ENCODE measurements at places on chromosomes 6 and 20.
A peak's percentile ranks its signal among the peaks of the same experiment; 100 is the strongest.

- no peak for DNase-seq
Measured at GRCh38 chr6:37698264-37699137, 818 bp upstream of the MDGA1 start.

DNA sequence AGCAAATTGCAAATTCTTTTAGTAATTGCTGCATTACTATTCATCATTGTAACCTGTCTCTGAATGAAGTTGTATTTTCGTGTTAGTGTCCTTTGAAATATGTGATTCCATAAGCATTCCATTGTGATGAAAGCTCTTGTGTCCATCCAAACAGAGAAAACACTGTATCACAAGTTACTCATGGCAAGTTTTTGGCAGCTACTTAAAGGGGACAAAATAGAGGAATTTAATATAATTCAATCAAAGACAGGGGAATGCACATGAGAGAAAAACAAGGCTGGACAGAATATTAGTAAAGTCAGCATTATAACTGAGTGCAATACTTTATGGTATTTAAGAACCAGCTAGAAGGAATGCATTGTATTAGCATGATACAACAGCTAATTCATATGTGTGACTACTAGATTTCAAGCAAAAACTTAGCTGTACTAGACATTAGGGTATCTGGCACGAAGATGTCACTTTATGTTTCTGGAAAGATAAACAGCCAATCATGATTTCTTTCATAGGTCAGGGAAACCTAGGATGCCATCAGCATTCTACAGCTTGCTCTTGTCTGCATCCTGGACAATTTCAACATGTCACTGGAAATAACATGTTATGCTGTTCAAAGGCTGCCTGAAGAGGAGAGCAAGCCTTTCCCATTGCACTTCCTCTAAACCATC lies 270.6 kb upstream of the MARCKS start:
- no peak for DNase-seq

DNA sequence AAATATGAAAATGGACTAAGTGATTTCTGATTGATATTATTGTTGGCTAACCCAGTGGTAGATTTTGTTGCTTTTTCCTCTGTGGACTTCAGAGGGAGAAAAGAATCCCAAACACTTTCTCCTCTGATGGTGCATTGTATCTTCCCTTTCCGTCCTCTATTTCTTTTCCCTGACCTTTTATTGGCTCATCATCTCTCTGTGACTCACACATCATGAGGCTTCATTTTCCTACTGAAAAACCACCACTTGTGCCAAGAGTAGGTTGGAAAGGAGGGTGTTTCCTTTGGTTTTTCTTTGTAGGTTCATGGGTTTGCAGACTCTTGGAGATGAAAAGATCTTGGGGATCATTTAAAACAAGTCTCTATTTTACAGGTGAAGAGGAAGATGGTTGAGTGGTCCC lies 311.7 kb upstream of the JAG1 start:
- no peak for DNase-seq

DNA sequence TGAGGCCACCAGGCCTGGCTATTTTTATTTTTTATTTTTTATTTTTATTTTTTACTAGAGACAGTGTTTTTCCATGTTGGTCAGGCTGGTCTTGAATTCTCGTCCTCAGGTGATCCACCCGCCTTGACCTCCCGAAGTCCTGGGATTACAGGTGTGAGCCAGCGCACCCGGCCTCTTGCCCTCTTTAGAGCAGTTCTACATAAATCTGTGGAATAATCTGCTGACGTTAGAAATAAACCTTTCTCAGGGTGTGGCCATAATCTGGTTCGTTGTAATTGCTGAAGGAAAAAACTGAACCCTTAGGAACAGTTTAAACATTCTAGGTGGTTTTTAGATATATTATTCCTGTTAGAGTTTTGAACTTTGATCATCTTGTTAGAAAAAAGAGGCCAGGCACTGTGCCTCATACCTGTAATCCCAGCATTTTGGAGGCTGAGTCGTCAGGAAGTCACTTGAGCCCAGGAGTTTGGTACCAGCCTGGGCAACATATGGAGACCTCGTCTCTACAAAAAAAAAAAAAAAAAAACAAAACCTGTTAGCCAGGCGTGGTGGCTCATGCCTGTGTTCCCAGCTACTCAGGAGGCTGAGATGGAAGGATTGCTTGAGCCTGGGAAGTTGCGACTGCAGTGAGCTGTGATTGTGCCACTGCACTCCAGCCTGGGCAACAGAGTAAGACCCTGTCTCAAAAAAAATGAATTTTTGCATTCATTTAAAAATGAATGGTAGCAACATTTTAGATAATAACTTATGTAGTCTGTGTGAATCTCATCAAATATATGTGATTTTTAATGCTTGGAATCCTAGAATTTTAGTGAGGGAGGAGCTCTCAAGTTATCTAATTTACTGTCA lies 24.2 kb downstream of the ASXL1 start:
- DNase-seq = no peak

- DNase-seq = no peak
Measured at GRCh38 chr20:52190437-52191131, 995 bp downstream of the ZFP64 start.

GRCh38 chr20:35978041-35978513 lies 9.7 kb downstream of the CNBD2 start:
- no peak for DNase-seq

GRCh38 chr6:146361128-146361924 lies 182.3 kb upstream of the RAB32 start:
- DNase-seq = peak; percentile 41

DNA sequence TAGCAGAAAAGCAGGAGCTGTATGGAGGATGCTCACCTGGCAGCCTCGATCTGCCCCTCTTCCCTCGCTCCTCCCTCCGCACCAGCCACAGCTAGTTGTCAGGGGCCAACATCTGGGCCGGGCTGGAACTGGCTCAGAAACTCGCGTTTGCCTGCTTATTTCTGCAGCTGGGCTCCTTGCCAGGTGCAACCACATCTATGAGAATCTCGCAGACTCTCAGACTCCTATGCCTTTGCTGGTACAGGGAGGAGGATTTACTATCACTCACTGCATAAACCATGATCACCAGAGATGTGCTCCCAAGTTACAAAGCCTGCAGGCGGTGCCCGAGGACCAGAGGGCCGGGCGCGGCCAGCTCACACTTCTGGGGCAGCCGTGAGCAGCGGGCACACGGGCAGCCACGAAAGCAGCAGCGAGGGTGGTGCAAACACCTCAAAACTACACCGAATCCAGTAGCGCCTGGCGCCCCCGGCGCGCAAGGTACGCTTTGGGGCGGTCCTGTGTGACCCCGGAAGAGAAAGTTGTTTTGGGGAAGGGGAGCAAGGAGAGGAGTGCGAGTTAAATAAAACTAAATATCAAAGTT lies 577 bp upstream of the LRRC1 start:
- peak; percentile 55 for DNase-seq

DNA sequence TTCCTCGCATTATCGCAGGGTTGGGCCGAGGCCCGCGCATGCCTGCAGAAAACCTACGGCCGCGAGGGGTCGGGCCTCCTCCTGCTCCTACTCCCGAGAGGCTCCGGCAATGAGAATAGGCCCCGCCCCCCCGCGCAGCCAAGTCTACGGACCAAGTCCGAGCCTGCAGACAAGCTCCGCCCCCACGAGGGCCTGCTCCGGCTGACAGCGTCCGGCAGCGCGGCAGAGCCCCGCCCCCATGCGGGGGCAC lies 3.1 kb upstream of the GPSM3 start:
- peak; percentile 99 for DNase-seq

DNA sequence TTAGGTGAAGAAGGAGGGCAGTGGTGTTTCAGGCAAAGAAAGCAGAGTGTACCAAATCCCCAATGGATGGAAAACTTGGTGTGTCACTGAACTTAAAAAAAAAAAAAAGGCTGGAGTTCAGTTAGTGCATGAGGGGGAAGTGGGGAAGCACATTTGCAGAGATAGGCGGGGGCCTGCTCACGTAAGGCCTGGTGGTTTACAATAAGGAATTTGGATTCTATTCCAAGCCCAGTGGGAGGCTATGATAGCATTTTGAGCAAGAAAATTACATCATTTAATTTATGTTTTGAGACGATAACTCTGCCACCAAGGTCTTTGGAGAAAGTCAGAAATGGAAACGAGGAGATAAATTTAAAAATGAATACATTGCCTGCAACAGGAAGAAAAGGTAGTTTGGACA lies 225.5 kb downstream of the EYA4 start:
- no peak for DNase-seq

DNA sequence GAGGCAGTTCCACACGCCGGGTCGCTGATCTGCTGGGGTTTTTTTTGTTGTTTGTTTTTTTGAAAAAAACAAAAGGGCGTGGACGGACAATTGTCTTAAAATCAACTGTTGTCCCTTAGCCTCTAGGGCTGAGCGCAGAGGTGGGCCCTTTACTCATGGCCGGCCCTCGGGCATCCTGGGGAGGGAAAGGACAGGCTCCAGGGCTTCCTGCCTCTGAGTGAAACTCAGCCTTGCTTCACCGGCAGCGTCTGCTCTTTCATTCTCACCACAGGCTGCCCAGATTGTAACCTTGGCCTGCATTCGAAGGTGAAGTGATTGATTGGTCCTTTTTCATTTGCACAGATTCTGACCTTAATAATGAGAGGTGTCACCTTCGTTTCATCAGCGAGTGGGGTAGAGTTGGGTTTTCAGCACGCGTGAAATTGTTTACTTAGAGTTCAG lies 797 bp downstream of the SMIM13 start:
- DNase-seq = no peak

DNA sequence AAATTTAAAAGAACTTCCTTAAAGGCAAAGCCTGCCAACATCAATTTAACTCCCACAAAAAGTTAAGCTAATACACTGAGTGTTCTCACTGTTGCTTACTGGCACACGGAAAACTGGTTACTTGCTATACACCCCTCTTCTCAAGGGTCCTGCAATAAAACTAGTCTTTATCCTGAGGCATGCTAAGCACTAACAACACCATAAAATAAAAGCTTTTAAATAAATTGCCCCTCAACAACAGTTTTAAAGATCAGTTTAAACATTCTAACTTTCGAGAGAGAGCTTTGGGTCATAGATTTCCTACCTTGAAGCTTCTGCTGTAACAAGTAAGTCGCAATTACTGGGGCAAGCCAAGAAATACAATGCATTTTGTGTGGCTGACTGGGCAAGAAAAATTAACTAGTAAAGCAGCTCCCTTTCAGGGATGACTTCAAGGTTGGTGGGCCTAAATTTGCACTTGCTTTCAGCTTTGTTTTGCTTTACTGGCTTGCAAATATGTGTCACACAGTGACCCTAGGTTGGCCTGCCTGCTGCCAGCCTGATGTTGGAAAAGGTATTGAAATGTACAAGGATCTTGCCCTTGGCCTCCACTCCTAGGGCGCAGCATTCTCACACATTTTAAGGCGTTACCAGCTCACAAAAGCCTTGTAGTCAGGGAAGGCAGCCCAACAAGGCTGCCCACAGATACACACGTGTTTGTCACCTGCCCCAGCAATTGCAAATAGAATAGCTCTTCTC lies 4.0 kb upstream of the HEY2 start:
- no peak for DNase-seq

DNA sequence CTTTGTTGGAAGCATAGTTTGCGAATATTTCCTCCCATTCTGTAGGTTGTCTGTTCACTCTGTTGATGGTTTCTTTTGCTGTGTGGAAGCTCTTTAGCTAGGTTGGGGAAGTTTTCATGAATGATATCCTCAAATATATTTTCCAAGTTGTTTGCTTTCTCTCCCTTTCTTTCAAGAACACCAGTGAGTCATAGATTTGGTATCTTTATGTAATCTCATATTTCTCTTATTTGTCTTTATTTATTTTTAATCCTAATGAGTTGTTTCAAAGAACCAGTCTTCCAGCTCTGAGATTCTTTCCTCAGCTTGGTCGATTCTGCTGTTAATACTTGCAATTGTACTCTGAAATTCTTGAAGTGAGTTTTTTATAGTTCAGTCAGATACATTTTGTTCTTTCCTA lies 628.0 kb upstream of the ID4 start:
- DNase-seq = no peak

- no peak for DNase-seq
Measured at GRCh38 chr6:10258341-10258740, 156.5 kb downstream of the TFAP2A start.

All from skeletal muscle cell (primary cell).